ENCODE measurements at places on chromosomes 4 and X.

- DNase-seq, result no peak
These were observed 102.6 kb downstream of the SATL1 start for GRCh38 chrX:85140964-85141363.

DNA sequence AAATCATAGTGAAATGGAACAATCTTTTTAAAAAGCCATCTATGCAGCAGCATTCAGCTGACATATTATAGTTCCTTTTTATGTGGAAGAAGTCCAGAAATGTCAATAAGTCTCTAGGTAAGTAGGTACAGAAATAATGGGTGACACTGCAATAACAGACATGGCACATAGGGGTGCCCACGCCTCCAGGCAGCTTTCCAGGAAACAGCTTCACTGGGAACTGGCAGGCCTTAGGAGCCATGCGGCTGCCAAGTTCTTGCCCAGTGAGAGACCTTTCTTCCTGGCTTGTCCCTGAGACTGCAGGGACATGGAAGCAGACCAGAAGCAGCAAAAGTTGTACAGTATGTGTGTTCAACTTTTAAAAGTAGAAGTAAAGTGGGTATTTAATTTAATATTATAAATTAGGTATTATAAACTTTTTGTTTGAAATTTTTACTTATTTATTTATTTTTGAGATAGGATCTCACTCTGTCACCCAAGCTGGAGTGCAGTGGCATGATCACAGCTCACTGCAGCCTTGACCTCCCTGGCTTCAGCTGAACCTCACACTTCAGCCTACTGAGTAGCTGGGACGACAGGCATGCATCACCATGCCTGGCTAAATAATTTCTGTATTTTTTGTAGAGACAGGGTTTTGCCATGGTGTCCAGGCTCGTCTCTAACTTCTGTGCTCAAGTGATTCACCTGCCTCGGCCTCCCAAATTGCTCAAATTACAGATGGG, 12.1 kb upstream of the ETNPPL start:
- no peak for DNase-seq

DNA sequence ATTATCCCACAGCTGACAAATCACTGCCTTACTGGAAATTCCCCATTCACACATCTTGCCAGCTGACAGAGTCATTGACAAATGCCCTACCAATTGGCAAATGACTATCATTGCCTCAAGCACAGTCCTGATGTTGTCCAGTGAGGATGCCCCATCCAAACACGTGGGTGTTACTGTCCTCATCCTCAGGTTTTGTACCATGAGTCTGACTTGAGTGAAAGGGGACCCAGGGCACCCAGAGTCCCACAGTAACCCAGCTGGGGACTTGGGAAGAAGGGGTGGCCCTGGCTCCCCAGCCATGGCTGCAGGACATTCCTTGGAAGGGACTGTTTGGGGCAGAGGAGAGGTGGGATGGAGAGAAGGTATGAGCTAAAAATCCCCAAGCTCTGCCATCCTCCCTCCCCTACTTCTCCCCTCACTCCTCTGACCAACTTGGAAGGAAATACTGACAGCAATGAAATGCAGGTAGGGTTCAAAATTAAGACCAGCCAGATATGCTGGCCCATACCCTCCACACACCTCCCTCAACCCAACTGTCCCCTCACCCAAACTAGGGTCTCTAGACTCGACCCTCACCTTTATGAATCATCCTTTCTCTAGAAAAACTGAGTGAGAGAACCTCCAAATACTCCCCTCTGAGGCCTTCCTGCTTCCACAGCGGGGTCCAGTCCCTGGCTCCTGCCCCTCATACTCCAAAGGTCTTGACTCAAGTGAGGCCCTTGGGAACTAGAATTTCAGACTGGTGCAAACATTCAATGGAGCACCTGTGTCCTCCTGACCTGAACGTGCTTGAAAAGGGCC, 5.1 kb downstream of the TIMP1 start:
- no peak for DNase-seq

DNA sequence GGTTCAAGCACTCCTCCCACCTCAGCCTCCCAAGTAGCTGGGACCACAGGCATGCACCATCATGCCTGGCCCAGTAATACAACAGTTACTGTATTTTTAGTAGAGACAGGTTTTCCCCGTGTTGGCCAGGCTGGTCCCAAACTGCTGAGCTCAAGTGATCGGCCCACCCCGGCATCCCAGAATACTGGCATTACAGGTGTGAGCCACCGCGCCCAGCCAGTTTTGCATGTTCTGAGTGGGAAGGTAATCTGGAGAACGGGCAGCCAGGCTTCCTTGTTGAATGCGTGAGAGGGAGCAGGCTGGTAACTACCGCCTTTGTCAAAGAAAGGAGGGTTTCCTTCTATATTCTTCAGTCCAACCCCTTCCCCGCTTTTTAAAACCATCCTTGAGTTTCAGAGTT, 9.1 kb downstream of the NOCT start:
- DNase-seq, result no peak

DNA sequence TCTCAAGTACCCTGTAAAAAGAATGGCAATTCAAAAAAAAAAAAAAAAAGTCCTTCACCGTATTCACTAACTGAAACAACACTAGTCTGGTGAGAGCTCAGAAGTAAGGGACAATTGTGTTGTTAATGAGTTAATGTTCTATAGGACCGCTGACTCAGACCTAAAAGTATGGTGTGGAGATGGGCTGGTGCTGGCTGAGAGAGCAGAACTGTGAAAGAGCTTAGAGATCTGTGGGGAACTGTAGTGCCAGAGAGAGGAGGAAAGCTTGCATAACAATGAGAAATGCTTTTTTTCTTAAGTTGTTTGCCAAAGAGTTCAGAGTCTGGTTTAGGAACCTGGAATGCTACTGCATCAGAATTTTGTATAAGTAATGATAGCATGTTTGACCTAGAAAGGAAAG, 65.1 kb downstream of the LHFPL1 start:
- no peak for DNase-seq

All from right forelimb (tissue), 1 donor.